COR-L47 (cell line): ENCODE measurements at places on chromosomes 7 and 10.

DNA sequence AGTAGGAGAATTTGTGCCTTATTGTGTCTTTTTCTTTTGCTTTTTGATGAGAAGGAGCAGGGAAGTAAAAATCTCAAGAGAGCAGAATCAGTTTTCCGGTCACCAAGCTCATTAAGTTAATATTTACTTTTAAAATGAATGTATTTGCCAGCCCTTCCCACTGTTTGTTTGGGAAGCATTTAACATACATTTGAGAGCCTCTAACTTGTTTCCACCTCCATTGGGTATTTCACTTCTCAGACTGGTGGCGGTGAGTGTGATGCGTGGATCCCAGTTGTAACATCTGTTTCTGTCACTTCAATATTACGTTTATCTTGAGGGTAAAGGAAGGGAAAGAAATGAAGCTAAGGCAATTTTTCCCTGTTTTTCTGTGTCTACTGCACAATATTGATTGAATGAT, 22.8 kb downstream of the CDK14 start:
- DNase-seq, result peak; percentile 33

- no peak for DNase-seq
Observed at GRCh38 chr7:148623586-148624282, 33.2 kb downstream of the C7orf33 start.

DNA sequence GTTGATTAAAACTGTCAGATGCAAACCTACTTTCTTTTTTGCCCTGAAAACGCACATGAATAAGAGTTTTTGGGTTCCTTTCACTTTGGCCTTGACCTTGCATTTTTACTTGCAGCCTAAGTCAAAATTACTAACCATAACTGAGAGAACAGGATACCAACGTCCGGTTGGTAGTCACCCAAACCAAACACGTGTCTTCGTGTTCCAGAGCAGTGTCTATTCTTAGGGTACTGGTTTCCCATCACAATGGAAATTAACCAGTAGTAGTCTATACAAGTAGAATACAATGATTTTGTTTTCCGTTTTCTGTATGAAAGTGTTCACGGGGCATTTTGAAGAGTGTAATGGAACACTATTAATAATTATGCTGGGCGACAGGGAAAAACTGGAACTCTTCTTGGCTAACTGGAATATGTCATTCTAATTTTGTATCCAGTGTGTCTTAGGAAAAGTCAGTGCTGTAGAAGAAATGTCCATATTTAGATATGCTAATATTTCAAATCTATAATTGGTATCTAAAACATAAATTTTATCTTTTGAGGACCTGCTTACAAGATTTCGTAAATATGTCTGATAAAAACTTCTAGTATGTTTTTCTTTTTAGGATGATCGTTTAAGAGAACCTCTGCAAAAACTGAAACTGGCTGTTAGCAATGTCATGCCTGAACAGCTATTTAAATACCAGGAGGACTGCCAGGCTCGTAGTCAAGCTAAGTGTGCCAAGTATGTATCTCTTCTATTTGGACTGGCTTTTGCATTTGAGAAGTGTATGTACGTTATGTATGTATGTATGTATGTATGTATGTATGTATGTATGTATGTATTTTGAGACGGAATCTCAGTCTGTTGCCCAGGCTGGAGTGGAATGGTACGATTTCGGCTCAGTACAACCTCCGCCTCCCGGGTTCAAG, 40.9 kb downstream of the UBN2 start:
- no peak for DNase-seq

DNA sequence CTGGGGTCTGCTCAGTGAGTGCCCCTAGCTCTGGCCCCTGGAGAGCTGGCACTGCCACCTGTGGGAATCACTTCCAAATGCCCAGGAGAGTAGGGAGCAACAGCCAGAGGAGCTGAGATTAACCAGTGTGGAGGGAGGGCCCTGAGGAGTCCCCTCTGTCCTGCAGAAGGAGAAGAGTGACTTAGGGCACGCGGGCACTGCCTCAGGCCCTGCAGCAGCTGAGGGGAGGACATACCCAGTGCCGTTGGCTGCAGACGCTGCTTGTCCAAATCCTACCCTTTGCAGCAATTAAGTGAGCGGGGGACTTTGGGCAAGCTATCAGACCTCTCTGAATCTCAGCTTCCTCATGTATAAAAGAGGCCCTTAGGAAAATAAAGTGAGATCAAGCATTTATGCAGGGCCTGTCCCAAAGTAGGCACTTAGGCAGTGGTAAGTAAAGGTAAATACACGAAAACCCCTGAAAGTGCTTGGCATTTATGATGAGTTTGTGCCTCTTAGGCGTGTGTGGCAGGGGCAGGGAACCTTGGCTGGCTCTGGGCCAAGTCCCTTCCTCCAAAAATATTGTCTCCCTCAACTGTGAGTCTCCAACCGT, 16.9 kb downstream of the PRF1 start:
- no peak for DNase-seq

DNA sequence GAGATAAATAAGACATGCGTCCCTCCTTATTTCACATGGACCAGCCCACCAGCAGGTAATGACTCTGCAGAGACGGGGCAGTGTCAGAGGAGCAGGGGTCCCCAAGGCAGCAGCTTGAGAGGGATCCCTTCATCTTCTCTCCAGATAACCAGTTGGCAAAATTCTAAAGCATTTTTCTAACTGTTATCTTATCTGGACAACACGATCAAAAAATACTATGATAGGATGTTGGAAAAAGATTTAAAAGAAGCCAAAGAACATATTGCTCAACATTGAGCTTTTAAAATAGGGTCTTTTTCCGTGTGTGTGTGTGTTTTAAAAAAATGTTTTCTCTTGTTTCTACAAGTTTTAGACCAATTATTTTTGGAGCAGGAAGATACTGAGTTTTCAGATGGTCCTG, 641.2 kb downstream of the SDK1 start:
- no peak for DNase-seq

GRCh38 chr7:41940760-41941343, 238.0 kb upstream of the INHBA start:
- peak; percentile 17 for DNase-seq

DNA sequence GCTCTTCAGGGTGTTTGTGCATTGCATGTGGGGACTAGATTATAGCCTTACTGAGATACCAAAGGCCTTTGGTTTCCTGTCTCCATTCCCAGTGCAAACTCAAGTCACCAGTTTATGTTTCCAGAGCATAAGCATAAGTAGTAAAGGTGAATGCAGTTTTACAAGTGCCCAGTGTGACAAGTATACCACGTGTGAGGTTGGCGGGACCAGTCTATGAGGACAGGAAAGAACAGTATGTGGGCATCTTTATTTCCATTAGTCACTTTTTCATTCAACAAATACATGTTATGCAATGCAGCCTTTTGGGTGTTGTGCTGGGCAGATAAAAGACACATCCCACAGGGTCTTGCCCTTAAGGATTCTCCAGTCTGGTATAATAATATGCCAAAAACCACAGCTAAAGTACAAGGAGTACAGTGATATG, 146.5 kb downstream of the ARID5B start:
- no peak for DNase-seq

DNA sequence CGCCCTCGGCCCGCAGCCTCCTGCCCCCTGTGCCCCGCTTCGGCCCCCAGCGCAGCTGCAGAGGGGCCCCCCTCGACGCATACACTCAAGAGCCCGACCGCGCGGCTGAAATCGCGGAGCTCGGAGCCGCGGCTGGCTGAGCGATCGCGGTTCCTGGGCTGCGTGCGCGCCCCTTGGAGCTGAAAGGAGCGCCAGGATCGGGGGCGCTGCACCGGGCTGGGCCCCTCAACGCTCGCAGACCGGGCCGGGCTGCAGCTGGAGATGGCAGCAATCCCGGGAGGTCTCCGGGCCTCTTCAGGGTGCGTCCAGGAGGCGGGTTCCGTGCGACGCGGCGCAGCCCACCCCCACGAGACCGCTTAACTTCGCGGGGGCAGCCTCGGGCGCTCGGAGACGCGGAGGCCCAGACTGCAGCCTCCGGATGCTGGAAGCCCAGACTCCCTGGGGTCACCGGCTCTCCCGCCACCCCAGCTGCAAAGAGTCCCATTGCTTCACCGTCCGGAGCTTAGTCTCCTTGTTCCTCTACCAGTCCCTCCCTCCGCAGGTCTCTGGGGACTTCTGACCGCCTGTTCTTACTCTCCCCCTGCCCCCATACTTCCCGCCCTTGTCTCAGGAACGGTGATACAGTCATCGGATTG, 73.0 kb upstream of the LRRC4 start:
- DNase-seq, result no peak

DNA sequence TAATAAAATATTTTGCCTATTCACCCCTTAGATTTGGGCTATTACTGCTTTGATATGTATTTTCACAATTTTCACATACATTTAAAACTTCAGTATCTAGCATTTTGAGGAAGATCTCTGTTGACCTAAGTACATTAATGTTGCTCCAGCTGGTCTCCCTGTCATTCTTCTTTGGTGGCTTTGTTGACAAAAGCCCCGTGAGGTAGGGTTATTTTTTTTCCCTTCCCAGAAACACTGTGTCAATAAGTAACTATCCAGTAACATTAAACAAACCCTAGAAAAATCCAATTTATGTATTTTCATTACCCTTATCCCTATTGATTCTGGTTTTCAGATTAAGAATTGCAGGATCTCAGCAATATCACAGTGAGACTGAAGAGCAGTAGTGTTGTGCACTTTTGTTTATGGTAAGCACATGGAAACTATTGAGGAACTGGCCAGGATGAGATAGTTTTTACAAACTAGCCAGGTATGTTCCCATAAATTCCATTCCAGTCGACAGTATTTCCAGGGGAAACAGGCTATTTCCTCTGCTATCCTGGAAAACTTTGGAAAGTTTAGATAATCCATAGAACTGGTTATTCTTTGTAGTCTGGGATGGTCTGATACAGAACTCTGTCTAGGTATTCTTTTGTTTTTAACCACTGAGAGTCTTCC, 198.2 kb downstream of the PON1 start:
- DNase-seq, result peak; percentile 4

DNA sequence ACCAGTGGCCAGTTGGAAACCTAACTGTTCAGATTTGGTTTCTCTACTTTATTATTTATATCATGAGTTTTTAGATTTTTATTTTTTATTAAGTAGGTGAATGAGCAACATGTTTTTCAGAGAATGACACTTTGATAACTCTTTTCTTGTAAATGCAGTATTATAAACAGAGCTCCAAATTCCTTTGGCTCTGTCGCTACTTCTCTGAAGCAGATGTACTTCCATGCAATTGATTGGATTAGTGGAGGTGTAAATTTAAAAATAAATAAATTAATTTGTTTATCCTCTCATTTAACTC, 34.3 kb upstream of the ICA1 start:
- DNase-seq, result no peak

DNA sequence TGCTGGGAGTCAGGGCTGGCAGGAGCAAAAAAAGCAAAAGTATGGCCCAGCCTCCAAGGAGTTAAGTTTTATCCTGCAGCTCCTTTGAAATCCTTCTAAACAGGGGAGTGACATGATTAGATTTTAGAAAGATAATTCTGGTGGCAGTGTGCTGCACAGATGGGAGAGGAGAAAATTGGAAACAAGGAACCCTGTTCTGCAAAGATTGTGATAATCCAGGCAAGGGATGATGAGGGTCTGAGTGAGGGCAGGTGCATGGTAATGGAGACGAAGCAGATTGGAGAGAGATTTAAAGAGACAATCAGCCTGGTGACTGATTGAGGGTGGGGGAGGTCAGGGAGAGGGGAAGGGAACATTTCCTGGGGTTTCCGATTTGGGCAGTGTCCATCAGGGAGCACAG, 444.7 kb upstream of the PODXL start:
- no peak for DNase-seq

DNA sequence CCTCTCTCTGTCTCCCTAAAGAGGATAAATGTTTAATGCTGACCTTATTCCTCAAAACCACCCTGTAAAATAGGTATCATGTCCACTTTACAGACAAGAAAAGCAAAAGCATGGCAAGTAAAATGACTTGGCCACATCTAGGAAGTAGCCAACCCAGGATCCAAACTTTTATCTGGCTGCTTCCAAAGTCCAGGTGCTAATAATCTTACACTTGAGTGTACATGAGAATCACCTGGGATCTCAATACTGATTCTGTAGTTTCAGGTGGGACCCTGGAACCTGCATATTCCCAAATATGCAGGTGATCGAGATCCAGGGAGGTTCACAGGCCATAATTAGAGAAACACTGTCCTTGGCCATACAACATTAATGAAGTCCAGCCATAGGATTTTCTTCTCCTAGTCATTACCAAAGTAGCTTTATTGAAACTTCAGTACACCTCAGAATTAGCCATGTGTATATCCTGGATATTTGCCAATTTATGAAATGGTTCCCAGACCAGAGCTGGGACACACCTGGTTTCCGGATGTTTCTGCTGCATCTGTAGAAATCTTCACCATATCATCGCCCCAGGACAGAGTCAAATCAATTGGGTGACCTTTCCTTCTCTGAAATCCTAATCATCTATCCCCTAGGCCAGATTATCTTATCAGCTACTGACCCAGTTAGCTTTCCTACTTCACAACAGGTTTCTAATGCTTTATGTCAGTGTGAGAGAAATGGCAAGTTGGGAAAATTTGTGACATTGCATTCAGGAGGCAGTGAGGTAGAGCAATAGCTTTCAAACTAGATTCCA, 119.1 kb upstream of the KMT2E start:
- no peak for DNase-seq

DNA sequence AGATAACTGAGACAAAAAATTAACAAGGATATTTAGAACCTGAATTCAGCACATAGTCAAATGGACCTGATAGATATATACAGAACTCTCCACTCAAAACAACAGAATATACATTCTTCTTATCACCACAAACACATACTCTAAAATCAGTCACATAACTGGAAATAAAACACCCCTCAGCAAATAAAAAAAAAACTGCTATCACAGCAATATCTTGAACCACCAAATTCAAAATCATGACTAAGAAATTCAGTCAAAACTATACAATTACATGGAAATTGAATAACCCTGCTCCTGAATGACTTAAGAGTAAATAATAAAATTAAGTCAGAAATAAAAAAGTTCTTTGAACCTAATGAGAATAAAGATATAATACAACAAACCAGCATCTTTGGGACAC, 30.0 kb upstream of the ZNF722 start:
- DNase-seq, result no peak

GRCh38 chr10:86310291-86310690, 56.3 kb downstream of the GRID1 start:
- DNase-seq, result no peak

GRCh38 chr10:9965341-9965740, 1052.3 kb upstream of the CELF2 start:
- no peak for DNase-seq

DNA sequence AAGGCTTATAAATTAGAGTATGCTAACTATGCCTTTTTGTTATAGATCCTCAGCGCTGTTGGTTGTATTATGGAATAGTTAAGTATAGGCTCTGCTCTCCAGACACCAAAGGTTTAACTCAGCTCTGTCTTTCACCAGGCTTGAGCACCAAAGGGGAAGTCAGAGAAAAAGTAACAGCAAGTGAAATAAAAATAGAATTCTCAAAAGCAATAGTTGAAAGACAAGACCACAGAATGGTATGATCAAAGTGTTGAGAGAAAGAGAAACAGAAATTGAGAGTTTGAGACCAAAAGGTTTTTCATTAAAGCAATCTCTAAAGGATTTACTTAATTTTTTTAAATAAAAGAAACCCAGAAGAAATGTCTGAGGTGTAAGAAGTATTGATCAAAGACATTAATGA, 529.8 kb upstream of the C7orf33 start:
- DNase-seq, result no peak
